Panc1 (cell line): ENCODE measurements at places on chromosomes 11 and 22. TPM values are rescaled to one million over a fixed set of nuclear protein-coding genes. Genes with fewer than 3 reads are reported as not detected.

- no peaks in the 10 kb centered on the region for H3K36me3 ChIP-seq
- H3K4me1 ChIP-seq: no peaks in the 10 kb centered on the region
- H3K27ac ChIP-seq: no peak overlapping the region
- no peak for DNase-seq
- H3K4me3 ChIP-seq: no peak overlapping the region
Measured at GRCh38 chr11:5703741-5704536, 14.3 kb downstream of the TRIM22 start.

GRCh38 chr11:34825670-34826383, 90.4 kb downstream of the APIP start:
- no peak overlapping the region for H3K27ac ChIP-seq
- no peaks in the 10 kb centered on the region for H3K4me1 ChIP-seq
- DNase-seq: no peak
- no peaks in the 10 kb centered on the region for H3K27me3 ChIP-seq
- H3K4me3 ChIP-seq: no peak overlapping the region
- no peaks in the 10 kb centered on the region for H3K36me3 ChIP-seq

- DNase-seq: no peak
- peak overlapping the region; percentile 92 for H3K27ac ChIP-seq
- H3K27me3 ChIP-seq: no peaks in the 10 kb centered on the region
- H3K36me3 ChIP-seq: no peaks in the 10 kb centered on the region
Measured at GRCh38 chr11:803770-804598, 1.0 kb downstream of the PIDD1 start.

- H3K4me1 ChIP-seq: no peaks in the 10 kb centered on the region
- no peak overlapping the region for H3K4me3 ChIP-seq
- no peaks in the 10 kb centered on the region for H3K36me3 ChIP-seq
- no peak overlapping the region for H3K27ac ChIP-seq
- DNase-seq: no peak
Measured at GRCh38 chr11:84261707-84262106, 975.5 kb upstream of the CCDC90B start.

DNA sequence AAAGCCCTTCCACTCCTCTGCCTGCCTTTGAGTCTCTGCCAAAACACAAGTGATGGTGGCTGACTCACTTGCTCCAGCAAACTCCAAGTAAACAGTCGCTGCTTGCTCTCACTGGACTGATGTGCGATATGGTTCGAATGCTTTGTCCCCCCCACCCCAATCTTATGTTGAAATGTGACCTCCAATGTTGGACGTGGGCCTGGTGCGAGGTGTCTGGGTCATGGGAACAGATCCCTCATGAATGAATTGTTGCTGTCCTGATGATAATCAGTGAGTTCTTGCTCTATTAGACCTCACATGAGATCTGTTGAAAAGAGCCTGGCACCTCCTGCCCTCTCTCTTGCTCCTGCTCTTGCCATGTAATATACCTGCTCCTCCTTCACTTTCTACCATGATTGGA, 747.9 kb downstream of the OPCML start:
- no peaks in the 10 kb centered on the region for H3K27me3 ChIP-seq
- H3K27ac ChIP-seq: no peak overlapping the region
- DNase-seq: no peak
- no peaks in the 10 kb centered on the region for H3K36me3 ChIP-seq
- H3K4me1 ChIP-seq: no peaks in the 10 kb centered on the region

GRCh38 chr11:69293819-69294505, at the start of gene MYEOV:
Gene MYEOV (plus strand): TSS chr11:69294155. CDS start chr11:69295355, 1,200 bp downstream.
- H3K4me1 ChIP-seq: peaks cover 41% of the 10 kb centered on the region
- DNase-seq: peak; percentile 86
- no peaks in the 10 kb centered on the region; the same call in 1 of the 2 replicates for H3K36me3 ChIP-seq
- H3K27me3 ChIP-seq: no peaks in the 10 kb centered on the region

GRCh38 chr22:49502126-49502826, 325.4 kb downstream of the BRD1 start:
- peaks cover 5% of the 10 kb centered on the region; the same call in 1 of the 2 replicates for H3K4me1 ChIP-seq
- no peak overlapping the region for H3K27ac ChIP-seq
- no peak for DNase-seq
- H3K36me3 ChIP-seq: no peaks in the 10 kb centered on the region
- no peak overlapping the region for H3K4me3 ChIP-seq
- no peaks in the 10 kb centered on the region for H3K27me3 ChIP-seq

GRCh38 chr11:92123540-92123939, 101.1 kb upstream of the FAT3 start:
- no peaks in the 10 kb centered on the region for H3K27me3 ChIP-seq
- H3K36me3 ChIP-seq: no peaks in the 10 kb centered on the region
- H3K4me3 ChIP-seq: no peak overlapping the region
- no peaks in the 10 kb centered on the region for H3K4me1 ChIP-seq

GRCh38 chr11:33195462-33196173, 34.3 kb upstream of the CSTF3 start:
- H3K27me3 ChIP-seq: no peaks in the 10 kb centered on the region
- DNase-seq: no peak
- H3K4me3 ChIP-seq: no peak overlapping the region
- H3K27ac ChIP-seq: no peak overlapping the region

DNA sequence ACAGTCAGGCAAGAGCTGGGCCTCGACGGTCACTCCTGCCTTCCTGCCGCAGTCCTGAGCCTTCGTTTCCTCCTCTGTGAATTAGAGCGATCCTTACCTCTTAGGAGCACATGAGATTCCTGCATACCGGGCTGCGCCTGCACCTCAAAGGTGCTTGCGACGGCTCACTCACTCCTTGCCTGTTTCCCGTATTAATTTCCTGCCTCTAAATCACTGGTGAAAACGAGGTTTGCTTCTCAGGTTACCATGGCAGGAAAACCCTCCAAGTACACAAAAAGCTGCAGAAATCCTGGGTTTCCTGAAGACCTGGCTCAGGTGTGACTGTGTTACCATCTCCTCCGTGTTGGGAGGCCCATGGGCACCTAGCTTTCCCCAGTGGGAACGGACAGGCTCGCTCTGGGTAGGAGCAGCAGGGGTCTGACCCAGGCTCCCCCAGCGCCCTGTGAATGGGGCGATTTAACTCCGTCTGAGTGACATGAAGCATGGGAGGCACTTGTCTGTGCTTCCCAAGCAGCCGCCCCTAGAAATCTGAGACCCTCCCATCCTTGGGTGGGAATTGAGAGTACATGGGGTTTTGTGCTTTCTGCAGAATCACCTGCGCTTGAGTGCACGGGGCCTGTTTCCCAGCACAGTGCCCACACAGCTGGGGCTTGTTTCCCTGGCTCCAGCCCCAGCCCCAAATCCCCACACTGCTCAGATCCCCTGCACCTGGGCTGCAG, 64.8 kb downstream of the PHF21B start:
- no peak overlapping the region for H3K27ac ChIP-seq
- no peak overlapping the region for H3K4me3 ChIP-seq
- DNase-seq: no peak
- no peaks in the 10 kb centered on the region for H3K4me1 ChIP-seq

DNA sequence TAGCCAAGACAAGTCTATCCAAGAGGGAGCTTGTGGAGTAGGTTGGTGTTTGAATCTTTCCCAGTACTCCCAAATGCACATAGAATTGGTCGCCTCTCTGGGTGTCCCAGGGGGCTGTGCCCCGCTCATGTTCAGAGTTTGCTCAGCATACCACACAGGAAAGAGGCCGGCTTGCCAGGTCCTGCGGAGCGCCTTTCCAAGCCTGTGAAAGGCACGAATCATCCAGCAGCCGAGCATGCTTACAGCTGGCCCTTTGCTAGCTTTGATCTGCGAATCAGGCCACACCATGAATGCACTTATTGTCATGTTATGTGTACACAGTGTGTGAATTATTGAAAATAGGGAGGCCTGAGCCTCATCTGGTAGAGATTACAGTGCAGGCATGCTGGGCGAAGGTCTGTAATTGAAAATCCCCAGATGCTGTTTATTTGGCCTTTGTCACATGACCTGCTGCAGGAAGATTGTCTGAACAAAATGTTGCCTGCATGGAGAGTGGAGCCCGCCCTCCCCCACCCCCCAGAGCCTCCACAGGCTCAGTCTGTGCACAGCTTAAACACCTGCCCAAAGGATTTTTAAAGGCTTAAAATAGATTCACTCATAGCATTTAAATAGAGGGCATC, 163.3 kb upstream of the RASSF10 start:
- no peak overlapping the region for H3K4me3 ChIP-seq
- H3K27me3 ChIP-seq: no peaks in the 10 kb centered on the region
- peaks cover 40% of the 10 kb centered on the region for H3K4me1 ChIP-seq
- peak overlapping the region; percentile 39; the same call in 1 of the 2 replicates for H3K27ac ChIP-seq
- no peaks in the 10 kb centered on the region for H3K36me3 ChIP-seq

DNA sequence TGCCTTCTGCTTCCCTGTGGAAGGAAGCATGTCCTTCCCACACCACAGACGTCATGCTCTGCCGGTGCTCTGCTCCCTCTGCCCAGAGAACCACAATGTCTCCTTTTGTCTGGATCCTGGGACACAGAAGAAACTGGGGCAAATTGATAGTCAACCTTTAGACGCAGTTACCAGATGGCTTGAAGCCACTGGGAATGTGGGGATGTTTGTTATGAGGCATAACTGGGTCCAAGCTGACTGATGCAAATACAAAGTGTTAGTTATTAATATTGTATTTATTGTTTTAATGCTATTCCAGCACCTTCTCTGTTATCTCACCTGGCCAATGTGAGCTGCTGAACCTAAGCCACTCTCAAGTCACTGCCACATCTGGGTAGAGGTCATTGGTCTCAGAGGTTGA, 322.2 kb downstream of the SHANK2 start:
- H3K4me1 ChIP-seq: no peaks in the 10 kb centered on the region
- no peaks in the 10 kb centered on the region; the same call in 1 of the 2 replicates for H3K27me3 ChIP-seq
- no peak overlapping the region for H3K27ac ChIP-seq

DNA sequence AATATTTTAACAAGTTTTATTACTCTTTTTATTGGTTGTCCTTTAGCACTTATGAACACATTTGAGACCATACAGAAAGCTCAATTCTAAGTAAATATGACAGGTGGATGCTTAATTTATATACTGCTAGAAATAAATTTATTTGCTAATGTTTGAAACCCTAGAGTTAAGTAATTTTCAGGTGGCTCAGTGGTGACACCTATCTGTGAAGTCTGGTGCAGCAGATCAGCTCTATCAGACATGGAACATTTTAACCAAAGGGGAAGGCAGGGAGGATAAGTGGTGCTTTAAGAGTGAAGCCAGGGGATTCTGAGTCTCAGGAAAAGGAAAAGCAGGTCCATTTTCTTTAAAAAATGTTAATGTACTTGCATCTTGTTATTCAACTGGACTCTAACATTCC, 175.8 kb downstream of the DSCAML1 start:
- H3K27me3 ChIP-seq: peaks cover 2% of the 10 kb centered on the region; the same call in 1 of the 2 replicates
- no peaks in the 10 kb centered on the region for H3K36me3 ChIP-seq
- DNase-seq: no peak
- H3K27ac ChIP-seq: no peak overlapping the region
- no peak overlapping the region for H3K4me3 ChIP-seq

DNA sequence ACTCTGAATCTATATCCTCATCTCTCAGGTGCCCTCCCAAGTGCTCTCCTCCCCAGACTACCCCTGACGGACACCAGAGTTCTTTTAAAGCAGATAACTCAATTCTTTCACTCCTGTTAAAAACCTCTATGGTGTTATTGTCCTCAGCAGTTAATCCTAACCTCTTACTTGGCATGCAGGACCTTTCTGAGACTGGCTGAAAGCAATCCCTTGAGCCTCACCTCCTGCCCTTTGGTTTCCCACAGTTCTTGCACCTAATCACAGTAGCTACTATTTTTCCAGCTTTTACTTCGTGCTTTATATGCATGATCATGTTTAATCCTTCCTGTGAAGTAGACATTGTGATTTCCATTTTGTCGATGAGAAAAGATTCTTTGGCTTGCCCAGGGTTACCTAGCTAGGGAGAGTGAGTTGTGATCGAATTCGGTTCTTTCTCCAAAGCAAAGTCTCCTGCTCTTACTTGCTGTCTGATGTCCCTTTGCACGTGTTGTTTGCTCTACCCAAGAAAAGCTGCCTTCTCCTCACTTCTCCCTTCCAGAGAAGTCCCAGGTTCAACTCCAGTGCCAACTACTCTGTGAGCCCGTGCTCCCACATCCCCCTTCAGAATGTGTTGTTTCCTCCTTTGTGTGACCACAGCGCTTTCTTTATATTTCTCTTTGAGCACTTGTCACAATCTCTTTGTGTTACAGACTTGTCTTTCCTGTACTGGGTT, 2.1 kb downstream of the UBE2L3 start:
- no peak for DNase-seq
- H3K36me3 ChIP-seq: peaks cover 6% of the 10 kb centered on the region
- peak overlapping the region; percentile 62 for H3K27ac ChIP-seq
- H3K27me3 ChIP-seq: no peaks in the 10 kb centered on the region

DNA sequence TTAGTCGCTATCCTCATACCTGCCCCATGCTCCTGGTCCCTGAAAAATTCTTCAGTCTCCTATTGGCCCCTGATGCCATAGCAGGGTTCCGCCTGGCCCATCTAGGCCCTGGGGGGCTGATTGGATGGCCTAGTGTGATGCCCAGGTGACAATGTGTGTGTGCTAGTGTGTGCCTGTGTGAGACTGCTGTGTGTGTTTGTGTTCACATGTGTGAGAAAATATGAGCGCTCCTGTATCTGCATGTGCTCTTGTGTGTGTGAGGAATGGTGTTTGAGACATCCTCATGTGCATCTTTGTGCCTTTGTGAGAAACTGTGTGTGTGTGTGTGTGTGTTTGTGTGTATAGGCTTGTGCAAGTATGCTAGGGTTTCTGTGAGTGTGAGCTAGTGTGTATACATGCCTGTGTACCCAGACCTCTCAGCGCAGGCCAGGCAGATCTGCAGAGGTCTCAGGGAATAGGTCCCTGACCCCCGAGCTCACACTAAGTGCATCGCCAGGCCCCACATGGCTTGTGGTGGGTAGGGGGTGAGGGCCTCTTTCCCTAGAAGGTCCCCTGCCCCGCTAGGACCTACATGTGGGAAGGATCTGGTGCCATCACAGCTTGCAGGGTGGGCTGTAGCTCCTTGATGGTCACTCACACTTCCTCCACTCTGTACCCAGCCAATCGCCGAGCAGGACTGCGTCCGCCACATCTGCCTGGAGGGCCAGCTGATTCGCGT, 64.6 kb downstream of the OTOG start:
- no peaks in the 10 kb centered on the region for H3K36me3 ChIP-seq
- H3K27ac ChIP-seq: no peak overlapping the region
- no peak for DNase-seq
- H3K27me3 ChIP-seq: peaks cover 1% of the 10 kb centered on the region; the same call in 1 of the 2 replicates

GRCh38 chr11:289712-290620, 1.0 kb downstream of the PGGHG start:
- peaks cover 29% of the 10 kb centered on the region for H3K4me1 ChIP-seq
- H3K27me3 ChIP-seq: no peaks in the 10 kb centered on the region
- DNase-seq: no peak
- peak overlapping the region; percentile 86 for H3K27ac ChIP-seq

GRCh38 chr11:81596704-81597103, 1137.0 kb downstream of the FAM181B start:
- H3K27me3 ChIP-seq: no peaks in the 10 kb centered on the region
- H3K4me3 ChIP-seq: no peak overlapping the region
- no peak overlapping the region for H3K27ac ChIP-seq
- DNase-seq: no peak
- no peaks in the 10 kb centered on the region for H3K4me1 ChIP-seq

- no peak overlapping the region for H3K27ac ChIP-seq
- no peaks in the 10 kb centered on the region for H3K4me1 ChIP-seq
- no peak for DNase-seq
- H3K36me3 ChIP-seq: no peaks in the 10 kb centered on the region
- H3K4me3 ChIP-seq: no peak overlapping the region
Measured at GRCh38 chr22:48268771-48269552, 1506.5 kb downstream of the TBC1D22A start.

The SEC14L6 gene
- total RNA-seq: not detected

The SPI1 gene
- total RNA-seq: 0.31 TPM

The OR52R1 gene
- not detected for total RNA-seq

The KRTAP5-10 gene
- total RNA-seq: not detected

The BCO2 gene
- 2.5 TPM for total RNA-seq

The TRIM49 gene
- not detected for total RNA-seq

The PGM2L1 gene
- 33.1 TPM for total RNA-seq

The LSP1 gene
- total RNA-seq: 0.90 TPM

The BTBD18 gene
- not detected for total RNA-seq

The ALDH3B1 gene
- total RNA-seq: 18.3 TPM

The EFCAB6 gene
- 0.21 TPM for total RNA-seq

The A4GALT gene
- total RNA-seq: 6.9 TPM
